ENCODE measurements at places on chromosomes 3 and 15.

DNA sequence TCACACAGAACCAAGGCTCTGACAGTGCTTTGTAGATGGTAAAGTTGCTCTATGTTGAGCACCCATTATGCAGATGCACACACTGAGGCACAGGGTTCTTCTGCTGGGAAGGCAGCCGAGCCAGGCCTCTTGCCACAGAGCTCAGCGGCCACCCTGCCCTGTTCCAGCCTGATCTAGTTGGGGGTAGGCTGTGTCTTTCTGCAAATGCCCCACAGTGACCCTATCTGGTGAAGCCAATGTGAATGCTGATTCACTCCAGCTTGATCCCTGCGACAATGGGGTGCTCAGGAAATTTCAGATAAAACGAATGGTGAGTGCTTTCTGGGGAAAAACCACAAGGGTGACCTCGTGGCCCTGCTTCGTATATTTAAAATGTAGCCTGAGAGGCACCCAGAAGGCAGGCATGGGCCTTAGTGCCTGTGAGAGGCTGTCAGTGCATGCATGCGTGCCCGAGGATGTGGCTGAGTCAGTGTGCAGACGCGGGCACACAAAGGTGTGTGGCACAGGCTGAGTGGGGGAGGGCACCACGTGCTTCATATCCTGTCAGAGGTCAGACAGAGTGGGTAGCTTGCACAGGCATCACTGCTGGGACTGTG lies 85.7 kb downstream of the ATP2B2 start:
- no peak for DNase-seq

GRCh38 chr3:186044968-186045367 lies 63.9 kb downstream of the ETV5 start:
- DNase-seq, result no peak

DNA sequence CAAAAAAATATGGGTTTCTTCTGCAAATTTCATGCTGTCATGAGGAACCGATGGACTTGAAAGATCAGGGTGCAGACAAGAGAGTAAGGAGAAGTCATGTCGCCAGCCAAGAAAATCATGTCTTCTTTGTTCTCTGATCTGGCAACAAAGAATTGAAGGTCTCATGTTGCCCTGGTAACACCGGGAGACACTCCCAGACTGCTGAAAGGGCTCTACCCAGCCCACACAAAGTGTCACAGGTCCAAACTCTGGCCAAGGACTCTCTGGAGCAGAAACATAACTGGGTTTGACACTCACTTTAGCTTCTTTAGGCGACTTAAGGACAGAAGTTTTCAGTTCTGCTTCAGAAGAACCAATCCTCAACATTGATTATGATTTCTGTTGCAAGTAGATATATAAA lies 42.9 kb downstream of the SIDT1 start:
- DNase-seq, result no peak

- DNase-seq, result no peak
Measured at GRCh38 chr15:101126618-101127505, 125.0 kb downstream of the CHSY1 start.

GRCh38 chr3:150402217-150402616 lies 5.9 kb upstream of the TSC22D2 start:
- no peak for DNase-seq

GRCh38 chr3:161549261-161549660 lies 52.7 kb downstream of the OTOL1 start:
- DNase-seq, result no peak

- no peak for DNase-seq
Measured at GRCh38 chr3:138768125-138768524, 66.6 kb downstream of the PIK3CB start.

DNA sequence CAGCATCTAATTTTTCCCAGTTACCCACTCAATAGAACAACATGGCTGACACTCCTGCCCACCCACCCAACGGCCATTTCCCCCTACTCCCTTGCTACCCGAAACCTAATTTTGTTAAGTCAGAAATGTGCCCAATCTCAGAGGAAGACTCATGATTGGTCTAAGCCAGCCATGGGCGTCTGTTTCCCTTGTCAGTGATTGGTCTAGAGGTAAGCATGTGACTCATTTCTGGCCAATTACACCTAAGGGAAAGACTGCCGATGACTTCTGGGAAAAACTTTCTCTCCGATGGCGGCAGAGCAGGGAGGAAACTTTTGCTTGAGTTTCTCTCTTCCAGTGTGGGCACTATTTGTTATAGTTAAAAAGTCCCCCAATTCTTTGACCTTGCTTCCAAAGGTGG lies 72.9 kb downstream of the RPLP1 start:
- no peak for DNase-seq

DNA sequence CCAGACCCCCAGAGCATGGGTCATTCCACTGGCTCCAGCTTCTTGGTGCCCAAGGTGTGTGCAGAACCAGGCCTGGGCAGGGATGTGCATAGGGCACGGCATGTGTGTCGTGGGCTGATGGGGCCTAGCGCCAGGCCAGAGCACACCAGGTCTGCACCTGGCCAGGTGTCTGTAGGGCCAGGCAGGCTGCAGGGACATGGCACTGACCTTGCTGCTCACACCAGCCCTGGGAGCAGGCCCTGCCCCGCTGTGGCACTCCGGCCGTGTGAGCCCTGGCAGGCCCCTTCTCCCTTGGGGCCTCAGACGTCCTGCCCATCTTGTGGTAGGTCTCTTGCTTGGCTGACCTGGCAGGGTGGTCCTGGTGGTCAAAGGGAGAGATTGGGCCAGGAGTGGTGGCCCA lies 84.3 kb upstream of the RPL32 start:
- DNase-seq, result no peak

DNA sequence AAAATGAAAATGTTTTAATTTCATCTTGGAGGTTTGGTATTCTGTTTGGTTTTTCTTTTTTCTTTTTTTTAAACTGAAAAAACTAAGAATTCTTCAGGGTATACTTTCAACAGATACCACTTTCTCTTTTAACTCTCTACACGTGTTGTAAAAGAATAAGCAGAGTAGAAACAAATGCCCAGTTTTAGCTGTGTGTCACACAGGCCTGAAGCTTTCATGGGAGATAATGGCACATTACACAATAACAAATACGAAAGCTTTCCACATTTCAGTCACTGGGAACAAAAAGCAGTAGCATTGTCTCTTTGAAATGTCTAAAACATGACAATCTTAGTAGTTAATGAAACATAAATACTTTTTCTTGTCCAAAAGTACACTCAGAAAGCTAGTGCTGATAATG lies 818.5 kb downstream of the TBL1XR1 start:
- no peak for DNase-seq

- DNase-seq, result no peak
Measured at GRCh38 chr3:138877226-138877625, 42.5 kb upstream of the PIK3CB start.

- DNase-seq, result no peak
Measured at GRCh38 chr15:101614001-101614585, 38.1 kb downstream of the TM2D3 start.

DNA sequence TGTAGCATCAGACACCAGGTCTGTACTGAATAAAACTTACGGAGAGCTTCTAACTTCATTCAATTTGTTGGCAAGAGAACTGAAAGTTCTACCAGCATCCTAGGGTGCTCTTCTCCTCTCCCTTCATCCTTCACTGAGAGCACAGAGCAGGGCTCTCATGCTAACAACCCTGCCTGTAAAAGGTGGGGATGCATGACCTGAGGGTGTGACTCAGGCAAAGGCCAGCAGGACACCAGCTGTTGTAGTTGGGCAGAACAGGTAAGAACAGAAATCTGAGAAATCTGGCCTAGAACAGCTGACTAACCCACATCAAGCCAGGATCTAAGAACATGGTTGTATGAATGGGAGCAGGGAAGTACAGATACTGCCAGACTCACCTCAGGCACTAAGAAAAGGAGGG lies 64.2 kb downstream of the MYLK start:
- DNase-seq, result no peak

- DNase-seq, result no peak
Measured at GRCh38 chr3:61668317-61668864, 107.0 kb downstream of the PTPRG start.

DNA sequence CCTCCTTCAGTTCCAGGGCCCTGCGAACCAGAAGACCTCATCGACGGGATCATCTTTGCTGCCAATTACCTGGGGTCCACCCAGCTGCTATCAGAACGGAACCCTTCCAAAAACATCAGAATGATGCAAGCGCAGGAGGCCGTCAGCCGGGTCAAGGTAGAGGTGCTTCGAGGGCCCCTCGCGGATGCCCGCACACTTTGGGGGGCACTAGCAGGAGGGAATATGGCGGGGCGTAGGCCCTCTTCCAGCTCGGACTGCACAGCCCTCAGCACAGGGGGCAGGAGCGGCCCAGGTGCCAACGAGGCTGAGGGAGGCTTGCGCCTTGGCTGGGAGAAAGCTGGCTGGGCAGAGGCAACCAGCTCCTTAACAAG lies 176.6 kb downstream of the NSMCE3 start:
- no peak for DNase-seq

DNA sequence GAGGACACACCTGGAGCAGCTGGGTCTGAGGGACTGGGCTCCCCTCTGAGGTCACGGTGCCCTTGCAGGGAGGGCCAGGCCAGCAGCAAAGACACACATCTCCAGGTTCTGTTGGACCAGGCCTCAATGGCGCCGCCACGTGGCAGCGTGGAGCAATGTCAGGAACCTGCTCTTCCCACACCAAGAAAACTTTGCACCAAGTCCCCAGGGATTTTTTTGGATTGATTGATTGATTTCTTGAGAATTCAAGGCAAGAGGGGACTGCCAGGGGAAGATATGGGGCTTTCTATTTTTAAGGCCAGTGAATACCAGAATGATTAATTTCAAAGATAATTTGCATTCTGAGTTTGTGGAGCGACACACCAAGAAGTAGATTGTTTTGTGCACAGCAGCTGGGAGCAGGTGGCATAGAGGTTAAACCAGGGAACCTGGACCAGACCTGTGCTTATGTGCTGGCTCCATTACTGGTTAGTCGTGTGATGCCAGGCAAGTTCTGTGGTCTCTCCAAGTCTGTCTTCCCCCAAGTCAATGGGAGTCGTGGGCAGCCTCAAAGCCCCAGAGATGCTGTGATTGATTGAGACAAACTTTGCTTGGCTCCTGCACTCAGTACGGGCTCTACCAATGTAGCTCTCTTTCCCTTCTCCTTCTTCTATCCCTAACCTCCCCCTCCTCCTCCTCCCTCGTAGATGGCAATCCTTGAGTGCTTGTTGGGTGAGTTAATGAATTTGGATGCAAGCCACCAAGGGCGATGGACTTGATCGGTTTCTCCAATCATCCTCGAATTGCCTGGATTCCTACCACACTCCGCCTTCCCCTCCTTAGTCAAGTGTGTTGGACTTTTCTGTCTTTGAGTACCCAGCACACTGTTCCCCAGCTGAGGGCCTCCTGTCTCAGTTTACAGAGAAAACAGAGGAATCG lies 96.2 kb upstream of the TRPM1 start:
- DNase-seq, result peak; percentile 68

DNA sequence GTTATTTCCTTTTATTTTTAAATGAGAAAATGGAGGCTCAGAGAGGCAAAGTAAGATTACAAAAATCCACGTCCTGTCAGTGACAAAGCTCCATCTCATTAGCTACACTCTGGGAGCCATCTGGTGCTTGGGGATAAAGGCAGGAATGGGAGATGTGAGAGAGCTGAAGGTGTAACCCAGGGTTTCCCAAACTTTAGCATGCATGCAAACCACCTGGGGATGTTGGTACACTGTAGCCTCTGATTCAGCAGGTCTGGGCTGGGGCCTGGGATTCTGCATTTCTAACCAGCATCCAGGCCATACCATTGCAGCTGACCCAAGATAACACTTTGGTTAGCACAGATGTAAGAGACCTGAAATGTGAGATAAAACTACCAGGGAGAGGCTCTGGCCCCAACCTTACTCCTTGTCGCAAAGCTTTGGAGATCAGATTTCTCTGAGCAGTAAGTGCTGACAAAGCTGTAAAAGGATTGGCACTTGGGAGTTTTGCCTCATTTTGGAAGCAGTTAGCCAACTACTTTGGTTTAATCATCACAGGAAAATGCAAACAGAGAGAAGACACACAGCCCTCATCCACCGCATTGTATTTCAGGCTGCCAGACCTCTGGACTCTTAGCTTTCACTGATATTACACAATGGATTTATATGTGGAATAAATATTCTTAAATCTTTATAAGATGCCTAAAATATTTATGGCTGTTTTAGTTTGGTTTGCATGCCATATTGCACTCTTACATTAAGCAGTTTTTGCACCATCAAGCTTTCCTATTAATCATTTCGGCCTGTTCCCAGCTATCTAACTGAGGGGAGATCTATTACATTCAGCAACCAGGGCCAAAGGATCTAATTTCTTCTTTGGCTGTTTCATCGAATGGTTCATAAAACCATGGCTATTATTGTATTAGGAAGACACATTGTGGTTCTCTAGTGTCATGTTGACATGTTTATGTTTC lies 263.0 kb downstream of the EBLN2 start:
- DNase-seq, result no peak

DNA sequence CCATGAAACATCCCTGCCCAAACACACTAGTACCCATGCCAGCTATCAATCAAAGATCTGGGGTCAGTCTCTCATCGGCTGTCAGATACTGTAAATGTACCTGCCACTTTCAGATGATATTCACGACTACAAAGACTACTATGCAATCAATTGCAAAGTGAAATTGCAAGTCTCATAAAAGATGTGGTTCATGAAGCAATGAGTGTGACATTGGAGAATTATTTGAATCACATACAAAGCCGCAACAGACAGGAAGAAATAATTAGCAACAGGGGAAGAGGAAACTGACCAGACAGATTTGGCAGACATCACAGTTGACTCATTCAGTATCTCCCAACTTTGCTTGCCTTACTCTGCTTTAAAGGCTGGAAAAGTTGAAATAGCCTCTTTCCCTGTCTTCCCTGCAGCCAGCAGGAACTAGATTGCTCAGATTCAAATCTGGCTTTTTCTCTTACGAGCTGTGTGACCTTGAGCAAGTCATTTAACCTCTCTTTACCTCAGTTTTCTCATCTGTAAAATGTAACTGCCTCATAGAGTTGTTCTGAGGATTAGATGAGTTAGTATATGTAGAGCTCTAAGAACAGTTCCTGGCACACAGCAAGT lies 95.7 kb upstream of the C3orf80 start:
- peak; percentile 19 for DNase-seq

GRCh38 chr3:112642912-112643506 lies 2.1 kb upstream of the CCDC80 start:
- peak; percentile 81 for DNase-seq

DNA sequence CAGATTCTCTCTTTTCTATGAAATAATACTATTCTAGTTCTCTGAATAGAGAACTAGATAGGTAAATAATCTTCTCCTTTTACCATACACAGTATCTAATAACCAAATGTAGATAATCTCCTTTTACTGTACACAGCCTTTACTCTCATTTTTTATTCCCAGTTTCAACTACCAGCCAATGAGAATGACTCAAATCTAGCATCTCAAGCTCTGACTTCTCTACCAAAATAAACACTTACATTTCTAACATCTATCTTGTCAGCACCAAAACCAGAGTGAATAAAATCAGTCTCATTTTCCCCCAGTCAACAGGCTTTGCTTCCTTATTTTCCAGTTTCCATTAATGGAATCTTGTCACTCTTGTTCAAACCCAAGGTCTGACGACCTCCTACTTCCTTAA lies 36.9 kb downstream of the LRRFIP2 start:
- no peak for DNase-seq

GRCh38 chr3:70868561-70868960 lies 556.1 kb upstream of the MDFIC2 start:
- no peak for DNase-seq

Measured in CD8-positive, alpha-beta T cell (primary cell).